ENCODE measurements at places on chromosomes 16 and 17.
A peak's percentile ranks its signal among the peaks of the same experiment; 100 is the strongest.

GRCh38 chr16:56370875-56371659 lies 54.3 kb downstream of the AMFR start:
- H3K36me3 ChIP-seq = peaks cover 47% of the 10 kb centered on the region
- no peak overlapping the region for H3K4me3 ChIP-seq
- no peaks in the 10 kb centered on the region for H3K27me3 ChIP-seq

GRCh38 chr16:84618581-84619460 lies 943 bp upstream of the COTL1 start:
- peak overlapping the region; percentile 31 for H3K27ac ChIP-seq
- H3K4me3 ChIP-seq = peak overlapping the region; percentile 70
- H3K36me3 ChIP-seq = peaks cover 33% of the 10 kb centered on the region
- H3K4me1 ChIP-seq = peaks cover 37% of the 10 kb centered on the region

DNA sequence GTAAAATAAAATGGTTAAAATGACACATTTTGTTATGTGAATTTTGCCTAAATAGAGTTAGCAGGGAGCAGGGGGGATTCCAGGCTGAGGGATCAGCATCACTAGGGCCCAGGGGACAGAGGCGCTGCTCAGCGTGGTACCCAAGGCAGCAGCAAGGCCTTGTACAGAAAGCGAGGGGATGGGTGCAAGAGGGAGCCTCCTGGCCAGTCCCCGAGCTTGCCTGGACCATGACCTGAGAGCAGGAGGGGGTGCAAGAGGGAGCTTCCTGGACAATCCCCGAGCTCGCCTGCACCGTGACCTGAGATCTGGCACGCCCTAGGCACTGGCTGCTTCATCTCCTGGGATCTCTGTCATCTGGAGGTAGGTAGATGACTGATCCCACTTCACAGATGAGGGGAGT lies 17.3 kb upstream of the JPH3 start:
- H3K36me3 ChIP-seq = no peaks in the 10 kb centered on the region
- H3K27ac ChIP-seq = no peak overlapping the region
- H3K4me1 ChIP-seq = no peaks in the 10 kb centered on the region
- DNase-seq = no peak
- H3K4me3 ChIP-seq = no peak overlapping the region

GRCh38 chr17:45985447-45985846 lies 13.6 kb upstream of the STH start:
- peaks cover 7% of the 10 kb centered on the region for H3K27me3 ChIP-seq
- H3K4me3 ChIP-seq = no peak overlapping the region
- no peaks in the 10 kb centered on the region for H3K4me1 ChIP-seq
- no peak for DNase-seq
- H3K36me3 ChIP-seq = no peaks in the 10 kb centered on the region

DNA sequence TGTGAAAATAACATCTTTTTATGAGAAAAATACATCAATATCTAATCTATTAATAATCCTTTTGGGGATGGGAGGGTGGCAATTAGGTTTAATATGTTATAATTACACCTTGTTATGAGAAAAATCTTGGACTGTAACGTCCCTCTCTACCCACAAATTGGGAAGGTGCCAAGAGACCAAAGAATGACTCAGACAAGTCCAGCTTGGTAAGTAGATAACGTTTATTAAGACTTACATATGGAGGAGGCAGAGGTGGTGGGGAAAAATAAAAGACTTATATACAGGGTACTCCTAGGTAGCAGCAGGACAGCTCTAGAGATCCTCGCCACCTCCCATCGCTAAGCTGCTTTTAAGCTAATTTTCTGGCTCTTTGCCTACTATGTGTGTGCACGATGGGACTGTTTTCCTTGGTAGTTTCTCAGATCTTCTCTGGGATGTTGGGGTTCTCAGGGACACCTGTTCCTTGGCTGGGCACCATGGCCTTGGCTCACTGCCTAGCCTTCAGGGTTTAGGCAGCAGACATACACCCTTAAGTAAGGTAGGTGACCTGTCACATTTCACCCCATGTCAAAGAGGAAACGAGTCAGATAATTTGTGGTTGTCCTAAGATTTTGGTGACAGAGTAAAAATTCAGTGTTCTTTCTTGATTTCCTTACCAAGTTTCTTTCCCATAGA lies 31.5 kb downstream of the RBL2 start:
- peaks cover 64% of the 10 kb centered on the region for H3K36me3 ChIP-seq
- H3K27me3 ChIP-seq = no peaks in the 10 kb centered on the region
- H3K27ac ChIP-seq = no peak overlapping the region
